ENCODE measurements at places on chromosomes 2 and 18. TPM values are rescaled to one million over a fixed set of nuclear protein-coding genes. Genes with fewer than 3 reads are reported as not detected.

The PHOSPHO2 gene
- total RNA-seq: 3.2 TPM

The PAPOLG gene
- 6.9 TPM for total RNA-seq

The KIF1A gene
- 2.0 TPM for total RNA-seq

The PASK gene
- total RNA-seq: 3.4 TPM

The ARL4C gene
- 2.7 TPM for total RNA-seq

The GAREM2 gene
- total RNA-seq: 0.93 TPM

The RBM44 gene
- total RNA-seq: 0.27 TPM

The GNLY gene
- 1.5 TPM for total RNA-seq

DNA sequence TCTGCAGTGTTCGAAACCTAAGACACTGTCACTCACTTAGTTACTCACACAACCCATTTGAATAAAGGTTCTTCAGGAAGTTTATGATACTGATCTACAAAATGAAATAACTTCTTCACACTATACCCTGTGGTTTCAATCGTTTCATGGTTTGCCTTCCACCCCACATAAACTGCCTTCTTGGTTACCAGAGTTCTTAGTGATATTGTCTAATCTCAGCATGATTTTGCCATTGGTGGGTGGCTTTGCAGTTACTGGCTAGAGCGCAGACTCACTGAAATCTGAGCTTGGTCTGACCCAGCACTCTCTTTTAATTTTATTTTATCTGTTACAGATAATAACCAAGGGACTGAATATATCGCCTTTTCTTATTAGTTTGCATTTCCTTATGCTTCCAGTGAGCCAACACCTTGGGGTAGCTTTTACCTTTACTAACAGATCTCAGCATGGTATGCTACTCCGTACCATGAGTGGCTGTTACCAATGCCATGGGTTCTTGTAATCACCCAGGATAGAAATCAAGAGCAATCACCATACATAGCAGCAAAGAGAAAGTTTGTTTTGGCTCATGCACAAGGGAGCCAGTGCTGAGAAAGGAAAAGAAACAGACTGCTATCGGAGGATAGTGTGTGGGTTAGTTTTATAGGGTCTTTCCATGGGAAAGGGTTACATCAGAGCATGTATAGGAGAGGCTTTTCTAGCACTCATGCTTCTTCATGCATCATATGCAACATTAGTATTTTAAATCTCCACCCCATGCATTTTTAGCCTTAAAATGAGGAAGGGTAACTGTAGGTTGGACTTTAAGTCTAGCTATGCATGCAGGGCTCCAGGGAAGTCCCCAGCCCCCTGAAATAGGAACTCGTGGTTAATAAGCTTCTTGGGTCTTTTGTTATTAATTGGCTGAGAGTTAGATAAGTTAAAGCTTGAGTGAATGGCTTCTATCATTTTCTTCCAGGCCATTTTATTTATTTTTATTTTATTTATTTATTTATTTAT is 33.3 kb downstream of the ANXA4 start:
- no peaks in the 10 kb centered on the region for H3K36me3 ChIP-seq
- DNase-seq: no peak
- peaks cover 5% of the 10 kb centered on the region for H3K4me1 ChIP-seq

DNA sequence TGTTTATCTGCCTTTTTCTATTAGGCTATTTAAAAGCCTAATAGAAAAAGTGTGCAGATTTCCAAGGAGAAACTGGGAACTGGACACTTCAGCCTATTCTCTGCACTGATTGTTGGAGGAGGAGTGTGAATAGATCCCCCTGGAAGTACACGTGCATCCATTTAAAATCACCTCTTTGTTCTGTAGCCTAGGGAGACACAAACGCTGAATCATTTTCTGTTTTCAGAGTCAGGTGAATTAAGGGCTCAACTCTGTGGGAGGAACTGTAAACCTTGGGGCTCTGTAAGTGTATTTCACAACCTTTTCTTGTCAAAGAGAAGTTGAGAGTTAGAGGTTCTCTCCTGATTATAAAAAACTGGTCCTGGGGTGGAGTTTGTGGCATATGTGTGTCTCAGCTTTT is 159.7 kb downstream of the SPAG16 start:
- H3K4me1 ChIP-seq: no peaks in the 10 kb centered on the region
- no peak overlapping the region for H3K4me3 ChIP-seq
- H3K36me3 ChIP-seq: no peaks in the 10 kb centered on the region
- no peaks in the 10 kb centered on the region for H3K27me3 ChIP-seq
- no peak for DNase-seq

DNA sequence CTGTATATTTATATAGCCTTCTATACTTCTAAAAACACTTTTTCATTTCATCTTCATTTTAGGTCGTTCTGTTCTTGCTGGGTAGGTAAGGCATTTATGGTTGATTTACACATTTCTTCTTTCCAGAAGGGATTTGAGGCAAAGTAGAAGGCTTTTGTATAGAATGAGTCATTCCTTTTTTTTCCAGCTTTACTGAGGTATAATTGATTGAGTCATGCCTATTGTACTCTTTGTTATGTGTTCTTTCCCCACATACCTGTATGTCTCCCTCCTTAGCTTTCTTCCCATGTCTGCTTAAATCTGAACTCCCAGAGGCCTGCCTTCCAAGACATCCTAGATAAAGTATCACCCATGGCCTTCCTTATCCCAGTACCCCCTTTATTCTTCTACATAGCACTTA is 4.8 kb upstream of the CDC42EP3 start:
- no peak overlapping the region for H3K4me3 ChIP-seq
- no peaks in the 10 kb centered on the region for H3K36me3 ChIP-seq
- H3K4me1 ChIP-seq: peaks cover 19% of the 10 kb centered on the region
- no peaks in the 10 kb centered on the region for H3K27me3 ChIP-seq
- H3K27ac ChIP-seq: no peak overlapping the region

DNA sequence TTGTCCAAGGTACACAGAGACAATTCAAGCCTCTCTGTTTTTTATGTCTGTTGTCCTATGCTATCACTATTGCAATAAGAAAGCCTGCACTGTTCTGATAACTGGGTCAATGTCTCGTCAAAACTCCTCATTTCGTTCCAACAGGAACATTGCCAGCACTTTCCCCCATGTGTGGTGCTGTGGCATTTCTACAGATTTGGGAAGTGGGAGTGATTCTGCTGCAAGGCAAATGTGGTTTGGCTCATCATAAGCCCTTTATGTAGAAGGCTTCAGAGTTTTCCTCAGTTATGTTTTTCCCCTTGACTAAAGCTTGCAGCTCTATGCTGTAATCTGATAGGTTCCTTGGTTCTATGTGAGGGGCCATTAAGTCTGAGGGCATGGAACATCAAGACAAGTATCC is 324.1 kb upstream of the TCF4 start:
- no peak overlapping the region for H3K27ac ChIP-seq
- H3K27me3 ChIP-seq: no peaks in the 10 kb centered on the region
- DNase-seq: no peak
- no peaks in the 10 kb centered on the region for H3K36me3 ChIP-seq

DNA sequence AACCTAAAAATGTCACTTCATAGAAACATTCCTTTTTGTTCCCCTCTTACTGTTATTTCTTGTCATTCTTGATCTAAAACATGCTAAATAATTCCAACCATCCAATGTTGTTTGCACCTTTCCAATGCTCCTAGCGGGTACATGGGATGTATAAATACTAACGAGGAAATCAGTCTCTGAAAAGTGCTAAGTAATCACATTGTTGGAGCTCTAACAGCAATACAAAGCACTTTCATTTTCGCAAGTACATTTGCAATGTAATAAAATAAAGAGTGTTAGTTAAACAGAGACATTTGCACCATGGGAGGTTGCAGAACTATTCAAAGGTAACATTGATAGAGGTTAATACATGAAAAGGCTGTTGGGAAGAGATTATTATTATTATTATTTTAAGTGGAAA is 286.2 kb upstream of the ACVR2A start:
- H3K27me3 ChIP-seq: no peaks in the 10 kb centered on the region
- DNase-seq: no peak
- H3K4me1 ChIP-seq: peaks cover 21% of the 10 kb centered on the region
- no peaks in the 10 kb centered on the region for H3K36me3 ChIP-seq
- H3K4me3 ChIP-seq: no peak overlapping the region

- DNase-seq: no peak
- H3K27me3 ChIP-seq: no peaks in the 10 kb centered on the region
- H3K4me1 ChIP-seq: peaks cover 70% of the 10 kb centered on the region
- peak overlapping the region; percentile 17 for H3K4me3 ChIP-seq
- no peaks in the 10 kb centered on the region for H3K36me3 ChIP-seq
- no peak overlapping the region for H3K27ac ChIP-seq
Measured at GRCh38 chr2:180983468-180984242, 3.2 kb downstream of the UBE2E3 start.

DNA sequence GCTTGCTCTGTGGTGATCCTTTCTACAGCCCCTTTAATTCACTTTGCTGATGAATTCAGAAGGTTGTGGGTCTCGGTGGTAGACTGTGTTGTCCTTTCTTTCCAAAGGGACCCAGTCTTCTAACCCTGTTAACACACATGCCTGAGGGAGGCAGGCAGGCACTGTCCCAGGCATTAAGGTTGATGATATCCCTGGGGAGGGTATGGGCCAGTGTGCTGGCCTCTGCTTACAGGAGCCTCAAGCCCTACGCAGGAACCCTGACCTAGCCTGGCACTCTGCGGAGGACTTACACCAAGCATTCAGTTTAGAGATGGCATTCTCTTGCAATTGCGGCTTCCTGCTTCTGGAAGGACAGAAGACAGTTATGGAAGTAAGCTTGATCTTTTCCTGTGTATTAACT is 102.5 kb downstream of the PKP4 start:
- no peak overlapping the region for H3K4me3 ChIP-seq
- no peak overlapping the region for H3K27ac ChIP-seq
- H3K36me3 ChIP-seq: no peaks in the 10 kb centered on the region

GRCh38 chr2:74009577-74009976 is 24.9 kb downstream of the TET3 start:
- peaks cover 53% of the 10 kb centered on the region for H3K4me1 ChIP-seq
- no peaks in the 10 kb centered on the region for H3K27me3 ChIP-seq

DNA sequence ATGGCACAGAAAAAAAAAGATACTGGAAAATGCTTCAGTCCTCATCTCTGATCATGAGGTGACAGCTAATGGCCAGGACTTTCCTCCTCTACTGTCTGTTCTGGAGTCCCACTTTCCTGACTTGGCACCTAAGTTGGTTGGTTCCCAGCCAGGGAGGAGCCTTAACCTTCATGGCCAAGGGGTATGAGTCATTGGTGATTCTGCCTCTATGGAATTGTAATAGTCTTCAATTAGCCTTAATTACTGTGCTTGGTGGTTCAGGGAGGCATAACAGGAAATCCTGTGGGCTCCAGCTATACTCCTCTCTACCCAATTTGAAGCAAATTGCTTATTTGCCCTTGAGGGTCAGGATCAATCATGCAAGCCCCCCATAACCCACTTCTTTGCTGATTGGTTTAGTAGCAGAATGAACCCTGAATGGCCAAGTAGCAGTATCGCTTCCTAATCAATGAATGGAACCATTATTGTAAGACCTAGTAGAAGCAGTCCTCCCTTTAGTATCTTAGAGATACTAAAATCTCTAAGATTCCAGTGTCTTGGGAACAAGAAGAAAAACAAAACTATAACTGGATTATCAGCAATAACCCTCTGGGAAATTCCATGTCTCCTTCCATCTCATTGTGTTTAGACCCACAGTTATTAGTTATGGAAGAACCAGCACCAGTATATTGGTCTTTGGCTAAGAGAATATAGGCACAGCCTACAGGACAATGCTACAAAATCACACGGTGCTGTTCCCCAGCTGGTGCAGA is 109.0 kb downstream of the COL6A3 start:
- H3K4me1 ChIP-seq: peaks cover 30% of the 10 kb centered on the region
- no peak overlapping the region for H3K27ac ChIP-seq
- H3K36me3 ChIP-seq: no peaks in the 10 kb centered on the region
- H3K4me3 ChIP-seq: no peak overlapping the region
- H3K27me3 ChIP-seq: no peaks in the 10 kb centered on the region

- no peak overlapping the region for H3K4me3 ChIP-seq
- H3K27me3 ChIP-seq: peaks cover 9% of the 10 kb centered on the region
- no peak overlapping the region for H3K27ac ChIP-seq
Measured at GRCh38 chr18:11027862-11028261, 121.5 kb downstream of the PIEZO2 start.

- no peak for DNase-seq
- no peak overlapping the region for H3K27ac ChIP-seq
- no peaks in the 10 kb centered on the region for H3K36me3 ChIP-seq
- no peak overlapping the region for H3K4me3 ChIP-seq
- no peaks in the 10 kb centered on the region for H3K27me3 ChIP-seq
Measured at GRCh38 chr2:175518206-175518605, 336.7 kb upstream of the ATP5MC3 start.

- peaks cover 85% of the 10 kb centered on the region for H3K36me3 ChIP-seq
- H3K4me3 ChIP-seq: no peak overlapping the region
- H3K4me1 ChIP-seq: peaks cover 20% of the 10 kb centered on the region
- no peaks in the 10 kb centered on the region for H3K27me3 ChIP-seq
Measured at GRCh38 chr2:37244017-37244416, 12.6 kb downstream of the NDUFAF7 start.

Measured in left ventricle myocardium inferior (tissue), 1 donor.